ENCODE measurements at places on chromosomes 16 and 17.

DNA sequence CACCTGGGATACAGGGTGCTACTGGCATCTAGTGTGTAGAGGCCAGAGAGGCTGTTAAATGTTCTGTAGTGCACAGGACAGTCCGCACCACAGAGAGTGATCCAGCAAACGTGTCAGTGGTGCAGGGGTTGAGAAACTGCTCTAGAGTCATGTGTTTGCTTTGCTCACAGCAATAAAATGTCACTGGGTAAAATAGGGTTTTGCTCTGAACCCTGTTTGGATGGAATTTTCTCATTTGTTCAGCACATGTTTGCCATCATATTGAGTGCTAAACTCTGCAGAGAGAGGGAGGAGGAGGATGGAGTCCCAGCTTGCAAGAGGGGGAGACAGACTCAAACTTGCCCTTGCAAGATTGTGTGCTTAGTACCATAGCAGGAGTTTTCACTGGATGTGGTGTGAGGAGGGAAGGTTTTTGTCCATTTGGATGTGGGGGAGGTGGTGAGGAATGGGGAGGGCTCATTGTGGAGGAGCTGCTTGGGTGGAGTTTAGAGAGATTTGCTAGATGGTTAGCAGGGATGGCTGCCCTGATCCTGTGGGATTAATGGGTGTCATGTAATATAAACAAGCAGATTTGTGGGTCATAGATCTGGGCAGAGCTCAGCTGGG, 11.8 kb downstream of the PLCG2 start:
- DNase-seq: no peak

DNA sequence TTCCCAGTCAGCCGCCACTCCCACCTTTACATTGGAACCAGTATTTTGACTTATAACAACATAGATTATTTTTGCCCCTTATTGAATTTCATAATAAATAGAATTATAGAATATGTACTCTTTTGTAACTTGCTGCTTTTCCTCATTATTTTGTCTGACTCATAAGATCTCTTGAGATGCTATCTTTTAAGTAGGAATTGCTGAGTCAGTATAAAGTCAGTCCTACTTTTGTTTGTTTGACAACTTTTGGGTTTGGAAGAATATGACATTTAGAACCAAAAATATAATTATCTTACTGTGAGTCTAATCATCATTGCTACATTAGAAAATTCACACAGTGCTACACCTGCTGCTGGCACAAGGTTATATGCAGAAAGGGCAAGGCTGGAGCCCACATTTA, 69.7 kb downstream of the STXBP4 start:
- no peak for DNase-seq

GRCh38 chr17:74757502-74757901, 9.1 kb downstream of the NHERF1 start:
- no peak for DNase-seq

DNA sequence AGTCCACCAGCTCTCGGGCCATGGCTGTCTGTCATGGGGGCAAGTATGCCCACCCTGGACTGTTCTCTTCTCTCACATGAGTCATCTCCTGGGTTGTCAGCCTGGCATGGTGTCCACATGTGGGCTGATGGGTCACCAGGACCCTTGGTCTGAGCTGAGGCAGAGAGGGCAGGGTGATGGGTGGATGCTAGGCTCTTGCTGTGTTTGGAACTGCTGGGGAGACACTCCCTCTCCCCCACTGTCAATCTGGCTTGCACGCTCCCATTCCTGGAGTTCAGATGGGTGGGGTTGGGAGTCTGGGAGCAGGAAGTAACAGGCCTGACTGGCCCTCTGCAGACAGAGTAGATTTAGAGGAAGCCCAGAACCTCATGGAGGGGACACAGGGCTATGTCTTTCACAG, 28.9 kb downstream of the KSR1 start:
- DNase-seq: no peak

GRCh38 chr17:66580184-66580955, 254.5 kb upstream of the CACNG5 start:
- no peak for DNase-seq

- no peak for DNase-seq
These were observed 3.8 kb downstream of the SMARCD2 start for GRCh38 chr17:63838631-63839171.

- DNase-seq: no peak
These were observed 6.6 kb downstream of the IGF2BP1 start for GRCh38 chr17:49003557-49004511.

GRCh38 chr17:67569015-67569451, 148.7 kb upstream of the NOL11 start:
- no peak for DNase-seq

- DNase-seq: no peak
These were observed 110.6 kb downstream of the ABCC1 start for GRCh38 chr16:16059895-16060590.

DNA sequence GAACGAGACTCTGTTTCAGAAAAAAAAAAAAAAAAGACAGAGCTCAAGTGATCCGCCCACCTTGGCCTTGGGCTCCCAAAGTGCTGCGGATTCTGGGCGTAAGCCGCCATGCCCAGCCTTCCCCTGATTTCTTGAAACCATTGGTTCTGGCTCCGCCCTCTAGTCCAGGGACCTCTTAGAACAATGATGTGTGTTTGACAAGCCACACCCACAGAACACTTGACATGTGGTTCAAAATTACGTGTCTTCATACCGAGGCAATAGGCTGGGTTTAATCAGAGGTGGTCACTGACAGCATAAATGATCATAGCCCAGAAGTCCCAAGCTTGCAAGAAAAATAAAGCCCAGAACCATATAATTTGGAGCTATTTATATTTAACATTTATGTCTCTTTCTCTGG, 23.0 kb downstream of the KNOP1 start:
- no peak for DNase-seq

DNA sequence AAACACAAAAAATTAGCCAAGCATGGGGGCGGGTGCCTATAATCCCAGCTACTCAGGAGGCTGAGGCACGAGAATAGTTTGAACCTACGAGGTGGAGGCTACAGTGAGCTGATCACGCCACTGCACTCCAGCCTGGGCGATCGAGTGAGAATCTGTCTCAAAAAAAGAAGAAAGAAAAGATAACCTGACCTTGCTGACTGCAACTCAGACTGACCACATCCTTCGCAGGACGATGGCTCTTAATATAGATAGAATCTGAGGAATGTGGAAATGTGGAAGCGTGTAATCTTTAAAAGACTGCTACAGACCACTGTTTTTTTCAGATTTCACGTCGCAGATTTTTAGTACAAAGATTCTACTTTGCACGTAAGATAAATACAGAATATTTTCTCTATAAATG, 37.8 kb downstream of the KLHDC4 start:
- DNase-seq: no peak

DNA sequence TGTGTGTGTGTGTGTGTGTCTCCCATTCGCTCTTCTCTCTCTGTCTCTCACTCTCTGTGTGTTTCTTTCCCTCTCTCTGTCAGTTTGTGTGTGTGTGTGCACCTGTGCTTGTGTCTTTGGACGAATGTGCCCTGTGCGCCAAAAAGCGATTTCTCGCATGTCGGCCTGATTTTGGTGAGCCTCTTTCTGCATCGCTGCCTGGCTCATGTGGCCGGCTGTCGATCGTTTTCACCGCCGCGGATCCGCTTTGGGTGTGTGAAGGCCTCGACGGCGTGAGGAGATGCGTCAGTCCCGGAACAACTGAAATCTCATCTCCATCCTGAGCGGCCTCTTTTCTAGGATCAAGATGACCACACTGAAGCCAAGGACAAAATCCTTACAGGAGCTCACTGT, 609.0 kb downstream of the KCNJ18 start:
- DNase-seq: no peak

DNA sequence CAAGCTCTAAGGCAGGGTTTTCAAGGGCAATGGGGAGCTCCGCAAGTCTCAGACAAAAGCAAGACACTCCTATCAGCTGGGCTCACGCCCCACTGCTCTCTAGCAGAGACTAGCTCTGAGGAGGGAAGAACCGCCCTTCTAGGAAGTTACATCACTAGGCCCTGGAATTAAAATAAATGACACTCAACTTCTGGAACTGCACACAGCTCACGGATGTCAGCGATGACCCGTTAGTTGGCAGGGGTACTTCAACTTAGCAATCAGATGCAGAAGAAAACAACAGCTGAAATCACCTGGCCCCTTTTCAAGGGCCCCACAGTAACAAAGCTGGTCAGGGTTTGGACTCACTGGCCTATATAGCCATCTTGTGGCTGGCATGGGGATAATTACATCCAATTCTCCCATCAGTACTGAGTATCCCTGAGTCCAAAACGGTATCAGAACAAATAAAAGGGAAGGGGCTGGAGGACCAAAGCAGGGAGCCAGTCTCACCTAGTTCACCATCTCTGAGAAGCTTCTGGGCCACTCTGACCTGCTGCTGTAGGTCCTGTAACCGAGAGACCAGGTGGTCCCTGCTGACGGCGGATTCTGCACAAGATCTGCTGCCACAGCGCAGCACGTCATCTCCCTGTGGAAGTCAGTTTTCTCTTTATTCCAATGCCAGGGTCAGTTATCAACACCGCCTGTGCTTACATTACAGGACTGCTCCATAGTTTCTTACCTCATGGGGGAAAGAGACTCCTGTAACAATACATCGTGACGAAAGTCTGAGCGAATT, 22.2 kb downstream of the SERPINF1 start:
- no peak for DNase-seq

DNA sequence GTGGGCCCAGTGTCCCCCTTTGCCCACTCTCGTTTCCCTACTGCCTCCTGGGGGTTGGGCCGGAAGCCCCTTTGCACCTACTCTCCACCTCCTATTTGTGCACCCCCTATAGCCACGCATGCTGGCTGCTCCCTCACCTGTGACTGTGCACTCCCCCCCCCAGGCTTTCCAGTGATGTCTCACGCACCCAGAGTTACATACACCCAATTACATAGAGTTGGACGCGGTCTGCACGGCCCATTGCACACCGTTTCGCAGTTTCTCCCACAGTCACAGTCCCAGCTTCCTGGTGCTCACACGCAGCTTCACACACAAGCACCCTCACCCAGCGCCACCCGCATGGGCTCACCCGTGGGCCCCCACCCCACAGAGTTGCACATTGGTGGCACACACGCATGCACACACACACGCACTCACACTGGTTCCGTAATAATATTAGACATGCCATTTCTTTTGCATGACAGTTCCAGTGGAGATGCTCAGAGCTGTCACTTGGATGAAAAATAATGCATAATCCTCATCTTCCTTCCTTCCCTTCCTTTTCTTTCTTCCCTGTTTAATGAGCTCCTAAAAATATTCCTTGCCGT, 21.5 kb upstream of the C1QL1 start:
- no peak for DNase-seq

- DNase-seq: no peak
These were observed 37.9 kb downstream of the NUP88 start for GRCh38 chr17:5381542-5381941.

GRCh38 chr16:84369938-84370627, 1.7 kb downstream of the ATP2C2 start:
- no peak for DNase-seq

- DNase-seq: no peak
These were observed 82.8 kb downstream of the PLCG2 start for GRCh38 chr16:81861915-81862314.

- DNase-seq: no peak
These were observed 27.0 kb upstream of the MRPS23 start for GRCh38 chr17:57876866-57877237.

GRCh38 chr16:87506423-87507350, 13.9 kb upstream of the ZCCHC14 start:
- no peak for DNase-seq

DNA sequence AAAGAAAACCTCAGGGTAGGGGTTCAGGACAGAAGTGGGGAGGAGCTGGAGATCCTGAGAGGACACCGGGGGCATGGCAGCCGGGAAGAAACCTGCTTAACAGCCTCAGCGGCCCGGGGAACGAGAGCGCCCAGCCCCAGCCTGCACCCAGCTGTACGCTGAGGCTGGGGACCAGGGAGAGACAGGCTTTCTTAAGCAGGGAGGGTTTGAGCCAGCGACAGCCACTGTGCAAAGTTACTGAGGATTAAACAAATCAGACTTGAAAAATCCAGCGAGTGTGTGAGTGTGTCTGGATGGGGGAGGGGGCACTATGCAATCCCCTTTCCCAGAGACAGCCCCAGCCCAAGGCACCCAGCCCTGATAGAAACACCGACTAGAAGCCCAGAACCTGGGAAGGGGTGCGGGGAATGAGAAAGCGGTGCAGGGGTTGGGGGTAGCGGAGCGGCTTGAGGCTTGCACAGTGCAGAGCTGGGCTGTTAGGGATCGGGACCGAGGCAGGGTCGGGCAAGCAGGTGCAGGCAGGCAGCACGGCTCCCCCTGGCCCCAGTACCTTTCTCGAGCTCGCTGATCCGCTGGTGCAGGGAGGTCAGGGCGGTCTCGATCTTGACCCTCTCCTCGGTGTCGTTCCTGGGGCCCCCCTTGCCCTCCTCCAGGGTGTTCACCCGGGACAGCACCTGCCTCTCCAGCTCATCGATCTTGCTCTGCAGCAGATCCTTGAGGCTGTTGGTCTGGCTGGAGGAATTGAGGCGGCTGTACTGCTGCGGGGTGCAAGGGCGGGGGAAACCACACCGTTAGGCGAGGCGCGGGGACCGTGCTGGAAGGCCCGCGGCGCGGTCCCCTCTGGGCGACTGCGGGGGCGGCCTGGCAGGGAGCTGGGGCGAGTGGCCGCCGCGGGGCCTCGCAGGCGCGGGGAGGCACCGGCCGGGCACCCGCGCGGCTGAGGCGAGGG, 1.2 kb downstream of the NPTX1 start:
- DNase-seq: no peak

GRCh38 chr16:4096509-4096908, 19.7 kb downstream of the ADCY9 start:
- DNase-seq: no peak

- DNase-seq: no peak
These were observed 8.9 kb downstream of the EME1 start for GRCh38 chr17:50381920-50382319.

- no peak for DNase-seq
These were observed 63.0 kb downstream of the NUP93 start for GRCh38 chr16:56792967-56793366.

All from Jurkat, Clone E6-1 (cell line).